ENCODE measurements at places on chromosomes 11 and 22.

- no peak for DNase-seq
Observed at GRCh38 chr11:124889191-124890091, 8.2 kb downstream of the ROBO4 start.

DNA sequence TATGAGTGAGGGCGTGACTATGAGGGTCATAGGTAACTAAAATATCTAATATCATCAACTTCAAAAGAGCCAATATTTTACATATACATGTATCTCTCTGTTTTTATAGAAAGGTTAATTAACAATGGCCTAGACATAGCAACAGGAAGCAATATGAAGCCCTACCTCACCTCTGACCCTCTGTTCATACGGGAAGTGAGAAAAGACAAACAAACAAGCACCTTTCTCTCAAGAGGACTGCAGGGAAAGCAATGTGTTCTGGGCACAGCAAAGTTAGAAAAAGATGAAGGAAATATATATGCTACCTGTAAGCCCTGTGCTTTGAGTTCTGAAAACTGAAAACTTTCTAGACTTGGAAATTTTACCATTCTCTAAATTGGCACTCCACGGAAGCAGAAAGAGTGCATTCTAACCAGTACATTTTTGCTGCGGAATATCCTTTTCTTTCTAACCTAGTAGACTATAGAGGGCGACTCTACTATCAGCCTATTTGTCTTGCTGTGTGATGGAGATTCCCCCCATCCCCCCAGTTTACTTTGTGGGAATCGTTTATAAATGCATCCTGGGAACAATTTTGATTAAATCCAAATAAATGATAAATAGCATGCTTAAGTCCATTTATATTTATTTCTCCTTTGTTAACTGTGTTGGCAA, 830.4 kb upstream of the FAT3 start:
- DNase-seq, result no peak

DNA sequence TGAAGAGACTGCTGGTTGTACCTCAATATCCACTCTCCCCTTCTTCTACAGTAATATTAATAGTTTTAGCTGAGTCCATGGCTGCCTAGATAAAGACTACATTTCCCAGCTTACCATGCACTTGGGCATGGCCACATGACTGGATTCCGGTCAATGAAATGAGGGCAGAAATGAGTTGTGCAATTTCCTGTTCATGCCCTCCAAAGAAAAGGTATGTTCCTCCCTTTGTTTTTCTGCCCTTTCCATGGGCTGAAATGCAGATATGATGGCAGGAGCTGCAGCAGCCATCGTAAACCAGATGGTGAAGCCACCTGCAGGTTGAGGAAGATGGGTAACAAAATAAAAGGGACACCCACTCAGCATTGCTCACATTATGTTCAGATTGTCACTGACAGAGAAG, 15.3 kb upstream of the ELFN2 start:
- no peak for DNase-seq

DNA sequence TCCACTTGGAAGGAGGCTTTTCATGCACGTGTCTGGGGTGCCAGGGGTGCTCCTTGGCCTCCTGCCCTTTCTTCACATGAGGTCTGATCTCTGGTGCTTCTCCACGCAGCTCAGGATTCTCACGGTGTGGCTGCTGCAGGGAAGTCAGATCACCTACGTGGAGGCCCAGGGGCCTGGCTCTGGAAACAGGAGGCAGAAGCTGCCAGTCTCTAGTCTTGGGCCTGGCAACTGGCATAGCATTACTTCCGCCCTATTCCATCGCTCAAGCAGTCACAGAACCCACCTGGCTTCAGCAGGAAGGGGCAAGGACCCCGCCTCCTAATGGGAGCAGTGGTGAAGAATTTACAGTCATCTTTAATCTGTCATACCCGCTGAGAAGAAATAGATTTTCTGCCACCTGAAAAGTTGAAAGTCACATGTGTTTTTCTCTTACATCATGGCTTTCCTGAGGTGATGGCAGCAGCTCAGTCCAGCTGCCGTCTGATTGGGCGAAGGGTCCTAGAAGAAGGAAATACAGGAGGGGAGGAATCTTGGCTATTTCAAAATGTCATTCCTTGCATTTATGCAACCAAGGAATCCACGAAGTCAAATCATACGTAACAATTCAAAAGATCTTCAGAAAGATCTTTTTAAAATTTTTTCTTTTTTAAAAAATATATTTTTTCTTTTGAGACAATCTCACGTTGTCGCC, 50.1 kb upstream of the DKK3 start:
- DNase-seq, result no peak

DNA sequence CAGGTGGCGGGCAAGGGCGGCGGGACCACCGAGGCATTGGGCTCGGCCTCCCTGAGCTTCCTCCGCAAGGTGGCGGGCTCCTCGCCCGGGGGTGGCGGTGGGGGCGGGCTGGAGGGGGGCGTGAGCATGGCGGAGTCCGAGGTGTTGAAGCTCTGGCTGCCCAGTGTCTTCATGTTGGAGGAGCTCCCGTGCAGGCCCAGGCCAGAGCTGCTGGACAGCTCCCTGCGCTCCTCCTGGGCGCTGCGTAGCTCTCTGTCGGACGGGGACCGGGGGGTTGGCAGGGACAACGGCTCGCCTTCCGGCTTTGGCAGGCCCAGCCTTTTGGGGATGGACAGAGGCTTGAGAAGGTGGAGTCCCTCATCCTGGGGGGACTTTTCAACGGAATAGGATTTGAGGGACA, 43.9 kb upstream of the BID start:
- DNase-seq, result no peak

DNA sequence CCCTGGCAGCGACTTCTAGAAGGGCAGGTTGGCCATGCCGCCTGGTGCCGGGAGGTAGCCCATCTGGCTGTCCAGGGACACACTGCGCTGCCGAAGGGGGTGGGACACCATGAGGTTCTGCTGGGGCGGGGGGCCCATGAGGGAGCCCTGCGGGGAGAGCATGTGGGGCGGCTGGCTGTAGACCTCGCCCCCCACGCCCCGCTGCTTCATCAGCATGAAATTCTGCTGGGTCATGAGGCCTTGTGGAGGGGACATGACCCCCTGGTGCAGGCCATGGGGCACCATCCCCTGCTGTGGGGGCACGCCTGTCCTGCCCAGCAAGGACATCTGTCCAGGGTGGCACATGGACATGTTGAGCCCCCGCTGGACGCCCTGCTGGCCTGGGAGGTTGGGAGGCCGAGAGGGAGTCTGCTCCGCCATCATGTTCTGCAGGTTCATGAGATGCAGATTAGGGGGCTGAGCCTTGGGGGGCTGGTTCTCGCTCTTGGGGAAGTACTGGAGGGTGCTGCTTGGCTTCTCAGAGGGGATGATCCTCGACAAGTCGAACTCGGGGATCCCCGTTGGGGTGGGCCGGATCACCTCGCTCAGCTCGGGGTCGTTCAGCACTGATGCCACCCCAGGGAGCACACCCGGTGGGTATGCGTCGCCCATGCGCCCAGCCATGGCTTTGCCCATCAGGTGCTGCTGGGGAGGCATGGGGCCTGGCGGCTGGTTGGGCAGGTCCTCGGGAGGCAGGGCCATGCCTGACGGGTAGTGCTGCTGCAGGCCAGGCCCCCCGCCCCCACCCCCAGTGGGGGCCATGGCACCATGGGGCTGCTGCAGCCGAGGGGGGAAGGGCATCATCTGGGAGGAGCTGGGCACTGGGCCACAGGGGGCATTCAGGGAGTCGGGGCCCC, 15.0 kb downstream of the CXCR5 start:
- no peak for DNase-seq

DNA sequence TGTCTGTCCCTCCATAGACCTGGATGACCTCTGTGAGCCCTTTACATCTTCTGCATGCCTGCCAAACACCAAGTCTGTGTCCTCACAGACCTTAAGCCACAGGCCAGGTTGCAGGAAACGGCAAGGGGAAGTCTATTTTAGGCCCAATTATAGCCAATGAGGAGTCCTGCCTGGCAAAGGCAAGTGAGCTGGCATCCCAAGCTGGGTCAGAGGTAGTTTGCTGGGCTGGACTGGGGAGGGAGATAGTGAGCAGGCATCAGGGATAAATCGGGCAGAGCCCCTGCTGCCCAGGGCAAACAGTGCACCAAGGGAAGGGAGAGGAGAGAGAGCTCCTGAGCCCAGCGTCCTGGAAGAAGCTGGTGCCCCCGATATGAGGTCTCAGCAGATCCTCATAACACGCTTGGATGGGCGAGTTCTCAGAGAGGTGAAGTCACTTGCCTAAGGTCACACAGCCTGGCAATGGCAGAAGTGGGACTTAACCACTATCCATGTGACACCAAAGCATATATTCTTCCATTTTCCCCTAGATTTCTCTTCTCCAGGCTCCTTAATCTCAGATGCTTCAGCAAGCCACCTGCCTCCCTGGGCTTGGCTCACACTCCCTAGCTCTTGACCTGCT, 3.7 kb upstream of the RELT start:
- DNase-seq, result no peak

DNA sequence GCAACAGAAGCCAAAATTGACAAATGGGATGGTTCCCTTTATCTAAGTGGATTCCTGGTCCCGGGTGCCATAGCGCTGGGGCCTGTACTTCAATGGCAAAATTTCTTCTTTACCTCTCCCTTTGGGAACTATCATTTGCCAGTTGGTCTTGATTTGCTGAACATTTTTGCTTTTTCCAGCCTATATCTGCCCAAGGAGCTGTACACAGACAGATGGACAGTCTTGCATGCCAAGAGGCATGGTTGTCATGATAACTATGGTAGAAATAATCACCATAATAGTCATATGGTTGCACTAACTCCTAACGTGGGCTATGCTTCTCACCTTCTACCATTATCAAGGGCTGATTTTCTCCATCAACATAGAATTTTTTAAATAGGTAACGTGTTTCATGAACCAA, 1030.9 kb downstream of the OPCML start:
- peak; percentile 42 for DNase-seq

DNA sequence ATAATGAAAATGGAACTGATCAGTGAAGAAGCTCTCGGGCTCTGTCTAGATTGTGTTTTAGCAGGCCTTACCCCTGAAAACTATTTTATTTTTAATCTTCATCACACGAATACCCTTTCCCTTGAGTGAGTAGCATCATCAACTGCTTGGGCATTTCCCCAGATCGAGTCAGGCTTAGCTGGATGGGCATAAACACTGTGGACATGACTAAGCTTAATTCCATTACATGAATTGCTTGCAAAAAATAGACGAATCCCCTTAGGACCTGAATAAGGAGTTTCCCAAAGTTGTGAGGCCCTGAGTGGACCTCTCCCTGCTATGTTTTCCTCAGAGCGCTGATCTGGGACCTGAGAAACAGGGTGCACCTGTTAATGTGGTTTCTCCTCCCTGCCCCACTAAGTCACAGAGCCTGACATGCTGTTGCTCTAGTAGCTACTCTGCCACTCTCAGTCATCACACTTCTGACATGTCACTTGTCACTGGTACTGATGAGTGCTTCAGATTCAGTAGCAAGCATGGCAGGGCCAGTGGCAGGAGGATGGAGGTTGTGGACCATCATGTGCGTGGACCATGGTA, 53.5 kb downstream of the ENDOD1 start:
- no peak for DNase-seq

GRCh38 chr11:65641297-65642013, 3.6 kb downstream of the SIPA1 start:
- no peak for DNase-seq

- no peak for DNase-seq
Observed at GRCh38 chr11:32374261-32374711, 61.1 kb downstream of the WT1 start.

DNA sequence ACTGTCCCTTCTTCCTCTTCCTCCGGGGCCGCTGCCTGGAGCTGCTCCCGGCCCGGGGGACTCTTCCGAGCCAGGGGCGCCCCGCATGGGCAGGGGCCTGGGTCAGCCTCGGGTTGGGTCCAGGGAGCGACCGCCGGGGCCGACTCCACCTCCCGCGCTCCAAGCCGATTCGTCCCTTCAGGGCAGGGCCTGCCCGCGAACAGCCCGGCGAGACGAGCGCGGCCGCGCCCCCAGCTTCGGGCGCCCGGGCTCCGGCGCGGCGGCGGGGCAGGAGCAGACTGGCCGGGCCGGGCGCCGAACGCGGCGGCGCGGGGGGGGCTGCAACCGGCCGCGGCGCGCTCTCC, at the start of gene LARGE1:
Gene LARGE1, minus strand, starts transcription at position 280 of the 344 bp plus-strand sequence.
- peak; percentile 26 for DNase-seq

- DNase-seq, result no peak
Observed at GRCh38 chr11:110453684-110454354, 24.1 kb downstream of the FDX1 start.

- DNase-seq, result no peak
Observed at GRCh38 chr11:3183523-3183922, 18.4 kb upstream of the OSBPL5 start.

DNA sequence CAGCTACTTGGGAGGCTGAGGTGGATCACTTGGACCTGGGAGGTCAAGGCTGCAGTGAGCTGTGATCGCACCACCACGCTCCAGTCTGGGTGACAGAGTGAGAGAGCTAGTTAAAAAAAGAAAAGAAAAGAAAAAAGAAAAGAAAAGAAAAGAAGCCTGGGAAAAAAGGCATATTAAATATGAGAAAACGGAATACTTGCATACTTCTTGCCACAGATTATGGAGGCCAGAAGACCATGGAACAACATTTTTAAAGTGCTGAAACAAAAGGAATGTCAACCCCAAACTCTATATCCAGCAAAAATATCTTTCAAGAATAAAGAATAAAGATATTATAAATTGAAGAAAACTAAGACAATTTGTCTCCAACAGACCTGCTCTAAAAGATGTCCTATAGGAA, 191.9 kb downstream of the EFCAB6 start:
- no peak for DNase-seq

DNA sequence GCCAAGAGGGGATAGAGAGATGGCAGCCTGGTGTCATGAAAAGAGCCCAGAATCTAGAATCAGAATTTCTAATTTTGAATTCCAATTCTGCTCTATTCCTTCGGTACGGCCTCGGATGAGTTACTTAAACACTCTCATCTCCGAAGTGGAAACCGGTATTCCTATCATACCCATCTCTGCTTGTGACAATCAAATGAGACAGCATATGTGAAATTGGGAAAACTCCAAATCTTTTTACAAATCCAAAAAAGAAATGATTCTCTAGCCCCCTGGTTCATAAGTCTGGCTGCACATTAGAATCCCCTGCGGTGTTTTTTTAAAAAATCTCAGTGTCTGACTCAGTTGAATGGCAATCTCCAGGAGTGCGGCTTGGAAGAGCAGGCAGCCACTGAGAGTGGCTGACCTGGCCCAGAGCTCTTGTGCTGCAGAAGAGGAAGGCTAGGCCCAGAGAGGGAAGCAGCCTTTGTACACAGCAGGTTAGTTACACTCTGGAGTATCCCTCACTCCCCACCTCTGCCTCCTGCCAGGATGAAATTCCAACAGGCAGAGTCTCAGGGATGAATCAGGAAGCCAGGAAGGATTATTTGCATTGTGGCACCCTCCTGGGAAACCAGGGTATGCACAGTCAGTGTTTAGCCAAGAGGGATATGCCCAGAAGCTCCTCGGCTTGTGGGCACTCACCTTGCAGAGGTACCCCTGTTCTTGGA, 93.6 kb upstream of the ISX start:
- no peak for DNase-seq

GRCh38 chr11:133803026-133803425, 42.3 kb downstream of the SPATA19 start:
- no peak for DNase-seq

DNA sequence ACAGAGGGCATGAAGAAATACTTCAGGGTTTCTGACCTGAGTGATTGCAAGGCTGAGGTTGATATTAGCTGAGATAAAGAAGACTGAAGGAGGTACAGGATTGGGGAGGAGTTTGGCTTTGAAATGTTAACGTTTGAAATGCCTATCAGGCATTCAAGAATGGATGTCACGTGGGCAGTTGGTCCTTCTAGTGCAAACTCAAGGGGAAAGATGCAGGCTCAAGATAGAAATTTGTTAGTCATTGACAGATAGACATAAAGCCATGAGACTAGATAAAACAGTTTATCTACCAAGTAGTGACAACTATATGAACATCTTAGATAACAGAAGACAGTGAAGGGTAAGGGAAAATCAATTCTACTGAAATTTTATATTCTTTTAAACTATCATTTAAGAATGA, 23.1 kb downstream of the TTC17 start:
- no peak for DNase-seq

- DNase-seq, result no peak
Observed at GRCh38 chr11:71446942-71447688, 1.1 kb downstream of the DHCR7 start.
